Ureter (tissue), 1 donor: ENCODE measurements at places on chromosomes 1 and 21. TPM values are rescaled to one million over a fixed set of nuclear protein-coding genes. Genes with fewer than 3 reads are reported as not detected.

The IL12RB2 gene
- 0.60 TPM for total RNA-seq

GRCh38 chr21:38272215-38272614 is 15.4 kb downstream of the KCNJ15 start:
- no peak for DNase-seq

DNA sequence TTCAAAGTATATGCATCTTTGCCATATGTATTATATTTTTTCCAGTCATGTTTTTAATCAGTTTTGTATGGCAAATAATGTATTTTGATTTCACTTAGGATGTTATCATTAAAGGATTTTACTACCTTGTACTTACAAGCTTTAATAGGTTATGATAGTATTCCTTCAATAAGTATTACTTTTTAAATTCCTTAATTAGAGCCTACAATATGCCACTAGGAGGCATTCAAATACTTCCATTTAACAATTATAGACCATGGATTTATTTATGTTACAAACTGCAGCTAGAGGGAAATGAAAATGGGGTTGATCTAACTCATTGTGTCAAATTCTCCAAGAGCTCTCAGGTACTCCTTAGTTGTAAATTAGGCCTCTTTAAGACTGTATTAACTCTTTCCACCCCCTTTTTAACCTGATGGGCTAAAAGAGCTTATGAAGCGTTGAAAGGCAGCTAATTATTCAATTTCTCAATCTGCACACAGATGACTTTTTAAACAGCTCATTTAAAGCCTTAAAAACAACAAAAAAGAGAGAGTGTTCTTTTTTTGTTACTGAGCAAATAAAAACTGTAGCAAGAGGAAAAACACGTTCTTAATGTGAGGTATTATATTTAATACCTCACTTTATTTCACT is 156.2 kb downstream of the DENND1B start:
- DNase-seq, result no peak

DNA sequence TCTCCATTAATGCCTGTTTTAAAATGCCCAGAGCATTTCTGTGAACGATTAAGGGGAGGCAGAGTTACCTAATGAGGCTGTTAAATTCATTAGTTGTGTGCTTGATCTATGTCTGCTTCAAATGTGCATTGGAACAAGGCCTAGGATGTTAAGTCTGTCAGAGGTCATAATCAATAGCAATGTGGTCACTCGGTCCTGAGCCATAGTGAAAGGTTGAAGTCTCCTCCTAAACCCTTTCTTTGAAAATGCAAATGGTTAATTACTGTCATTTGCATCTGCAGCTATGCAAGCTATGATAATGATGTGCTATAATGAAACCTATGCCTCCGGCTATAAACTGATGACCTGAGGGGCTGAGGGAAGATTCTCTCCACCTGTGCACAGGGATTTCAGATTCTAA is 114.2 kb upstream of the NR5A2 start:
- no peak for DNase-seq

The CD48 gene
- total RNA-seq, result 6.0 TPM

DNA sequence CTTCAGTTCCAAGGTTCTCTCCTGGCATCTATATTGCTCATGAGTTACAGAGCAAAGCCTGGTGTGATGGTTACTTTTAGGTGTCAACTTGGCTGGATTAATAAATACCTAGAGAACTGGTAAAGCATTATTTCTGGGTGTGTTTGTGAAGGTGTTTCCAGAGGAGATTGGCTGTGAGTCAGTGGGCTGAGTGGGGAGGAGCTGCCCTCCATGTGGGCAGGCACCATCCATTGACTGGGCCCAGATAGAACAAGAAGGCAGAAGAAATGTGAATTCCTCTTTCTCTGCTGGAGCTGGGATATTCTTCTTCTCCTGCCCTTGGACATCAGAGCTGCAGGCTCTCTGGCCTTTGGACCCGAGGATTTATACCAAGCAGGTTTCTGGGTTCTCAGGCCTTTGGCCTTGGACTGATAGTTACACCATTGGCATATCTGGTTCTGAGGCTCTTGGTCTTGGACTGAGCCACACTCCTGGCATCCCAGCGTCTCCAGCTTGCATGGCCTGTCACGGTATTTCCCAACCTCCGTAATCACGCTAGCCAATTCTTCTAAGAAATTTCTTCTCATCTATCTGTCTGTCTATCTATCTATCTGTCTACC is 44.5 kb downstream of the B3GALT5 start:
- DNase-seq, result no peak

DNA sequence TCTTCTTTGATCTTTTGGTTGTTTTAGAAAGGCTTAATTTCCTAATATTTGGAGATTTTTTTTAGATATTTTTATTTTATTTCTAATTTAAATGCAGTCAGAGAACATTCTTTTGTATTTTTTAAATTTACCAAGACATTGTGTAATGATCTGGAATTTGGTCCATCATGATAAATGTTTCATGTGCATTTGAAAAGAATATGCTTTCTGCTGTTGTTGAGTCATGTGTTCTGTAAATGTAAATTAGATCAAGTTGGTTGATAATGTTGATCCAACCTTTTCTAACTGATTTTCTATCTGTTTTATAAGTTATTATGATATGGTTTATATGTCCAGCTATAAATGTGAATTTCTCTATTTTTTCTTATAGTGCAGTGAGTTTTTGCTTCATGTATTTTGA is 19.8 kb downstream of the UTS2 start:
- DNase-seq, result no peak

DNA sequence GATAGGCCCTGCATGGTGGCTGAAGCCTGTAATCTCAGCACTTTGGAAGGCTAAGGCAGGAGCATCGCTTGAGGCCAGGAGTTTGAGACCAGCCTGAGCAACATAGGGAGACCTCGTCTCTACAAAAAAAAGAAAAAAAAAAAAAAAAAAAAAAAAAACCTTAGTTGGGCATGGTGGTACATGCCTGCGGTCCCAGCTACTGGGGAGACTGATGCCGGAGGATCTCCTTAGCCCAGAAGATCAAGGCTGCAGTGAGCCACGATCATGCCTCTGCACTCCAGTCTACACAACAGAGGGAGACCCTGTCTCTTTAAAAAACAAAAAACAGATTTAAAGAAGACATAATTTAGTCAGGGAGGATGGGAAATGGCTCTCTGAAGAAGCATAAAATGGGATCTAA is 3.8 kb downstream of the LIN9 start:
- DNase-seq, result no peak

DNA sequence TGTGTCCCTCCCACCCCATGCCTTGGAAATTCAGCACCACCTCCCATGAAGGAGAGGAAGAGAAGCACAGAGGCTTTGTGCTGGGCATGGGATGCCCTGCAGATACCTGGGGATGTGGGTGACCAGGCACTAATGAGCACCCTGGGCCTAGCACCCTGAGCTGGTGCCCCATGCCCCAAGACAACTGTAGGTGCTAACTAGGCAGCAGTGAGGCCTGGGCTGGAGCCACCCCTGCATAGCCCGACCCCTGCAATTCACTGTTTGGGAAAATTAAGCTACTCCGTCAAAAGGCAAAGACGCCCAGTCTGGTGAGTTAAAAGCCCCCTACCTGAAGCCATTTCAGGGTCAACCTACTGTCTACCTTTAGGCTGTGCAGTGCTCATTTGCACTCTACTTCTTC is 5.4 kb downstream of the KCNA2 start:
- DNase-seq, result no peak

GRCh38 chr1:229117664-229118300 is 153.1 kb upstream of the RAB4A start:
- DNase-seq, result peak; percentile 77

GRCh38 chr1:94609619-94610018 is 68.1 kb upstream of the F3 start:
- DNase-seq, result no peak

- DNase-seq, result no peak
Measured at GRCh38 chr1:35748326-35748725, 21.5 kb downstream of the CLSPN start.

DNA sequence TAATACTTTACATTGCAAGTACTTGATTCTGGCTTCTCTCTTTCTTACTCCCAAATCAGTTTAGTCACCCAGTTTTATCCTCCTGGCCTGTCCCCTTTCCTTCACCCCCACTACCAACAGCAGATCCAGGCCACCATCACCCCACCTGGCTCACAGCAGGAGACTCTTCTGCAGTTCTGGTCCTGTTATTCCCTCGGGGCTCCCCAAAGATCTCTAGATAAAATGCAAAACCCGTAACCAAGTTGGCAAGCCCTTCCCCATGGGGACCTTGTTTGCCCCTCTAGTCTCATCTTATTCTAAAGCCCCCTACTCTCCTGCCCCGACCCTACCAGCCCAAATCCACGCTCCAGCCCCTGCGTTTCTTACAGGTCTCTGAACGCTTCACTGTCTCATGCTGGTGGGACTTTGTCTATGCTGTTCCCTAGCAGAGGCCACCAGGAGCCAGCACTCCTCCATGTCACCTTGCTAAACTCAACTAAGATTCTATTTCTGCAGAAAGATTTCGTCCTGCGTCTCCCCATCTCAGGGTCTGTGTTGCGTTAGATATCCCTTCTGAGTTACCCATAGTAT is 4.0 kb downstream of the ABCG1 start:
- DNase-seq, result no peak

GRCh38 chr1:76054359-76054758 is 20.2 kb upstream of the ST6GALNAC3 start:
- DNase-seq, result no peak

- peak; percentile 86 for DNase-seq
Measured at GRCh38 chr1:22420455-22421053, 31.1 kb upstream of the ZBTB40 start.

DNA sequence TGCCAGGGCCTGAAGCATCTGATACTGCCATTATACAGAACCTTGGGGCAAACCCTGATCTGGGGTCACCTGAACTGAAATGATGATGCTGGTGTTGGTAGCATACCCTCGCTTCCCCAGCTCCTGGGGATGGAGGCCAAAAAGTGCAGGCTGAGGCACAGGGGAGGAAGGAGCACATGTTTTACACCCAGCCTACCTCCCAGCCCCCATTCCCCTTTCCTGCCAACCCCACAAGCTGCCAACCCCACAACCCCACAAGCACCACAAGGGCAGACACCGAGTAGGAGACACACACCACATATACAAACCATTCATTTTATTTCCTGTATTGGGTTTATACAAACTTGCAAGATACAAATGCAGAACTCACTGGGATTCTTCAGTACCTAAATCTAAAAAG is 4.8 kb upstream of the GOLT1A start:
- DNase-seq, result no peak

The AMY2A gene
- not detected for total RNA-seq

The RSPH1 gene
- 7.8 TPM for total RNA-seq

- DNase-seq, result no peak
Measured at GRCh38 chr1:159209061-159209460, 4.4 kb downstream of the ACKR1 start.
